NB4 (cell line): ENCODE measurements at places on chromosomes 5 and 9.

DNA sequence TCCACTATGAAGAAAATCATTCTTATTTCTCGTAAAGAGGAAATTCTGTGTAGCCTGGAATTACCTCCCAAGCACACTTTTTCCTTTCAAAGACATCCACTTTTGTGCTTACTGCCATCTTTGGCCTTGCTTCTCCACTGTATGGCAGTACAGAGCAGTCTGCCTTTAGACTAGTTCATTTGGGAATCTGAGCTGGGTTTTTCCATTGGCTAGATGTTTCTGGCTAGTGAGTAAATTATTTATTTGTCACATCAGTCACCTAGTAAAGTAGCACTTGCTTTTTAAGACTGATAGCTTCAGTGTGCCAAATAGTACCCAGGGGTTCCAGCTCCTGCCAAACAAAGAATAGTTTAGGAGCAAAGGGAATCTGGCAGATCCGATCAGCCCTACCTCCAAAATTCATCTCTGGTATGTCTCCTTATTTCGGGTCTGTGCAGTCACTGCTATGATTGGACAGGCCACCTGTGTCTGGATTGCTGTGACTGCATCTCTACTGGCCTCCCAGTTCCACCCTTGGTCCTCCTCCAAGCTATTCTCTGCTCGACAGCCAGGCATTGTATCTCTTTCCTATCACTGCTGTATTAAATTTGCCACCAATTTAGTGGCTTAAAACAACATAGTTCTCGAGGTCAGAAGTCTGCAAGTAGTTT is 97.6 kb downstream of the NUDT12 start:
- DNase-seq, result no peak

GRCh38 chr5:172454358-172455086 is at the start of gene SH3PXD2B:
TSS of gene SH3PXD2B (minus strand) at chr5:172454525. CDS start at chr5:172454352, 173 bp downstream.
- peak; percentile 72 for DNase-seq

- DNase-seq, result no peak
Measured at GRCh38 chr5:151191661-151192060, 32.2 kb downstream of the CCDC69 start.

GRCh38 chr9:22079873-22080341 is 70.8 kb upstream of the CDKN2B start:
- no peak for DNase-seq

DNA sequence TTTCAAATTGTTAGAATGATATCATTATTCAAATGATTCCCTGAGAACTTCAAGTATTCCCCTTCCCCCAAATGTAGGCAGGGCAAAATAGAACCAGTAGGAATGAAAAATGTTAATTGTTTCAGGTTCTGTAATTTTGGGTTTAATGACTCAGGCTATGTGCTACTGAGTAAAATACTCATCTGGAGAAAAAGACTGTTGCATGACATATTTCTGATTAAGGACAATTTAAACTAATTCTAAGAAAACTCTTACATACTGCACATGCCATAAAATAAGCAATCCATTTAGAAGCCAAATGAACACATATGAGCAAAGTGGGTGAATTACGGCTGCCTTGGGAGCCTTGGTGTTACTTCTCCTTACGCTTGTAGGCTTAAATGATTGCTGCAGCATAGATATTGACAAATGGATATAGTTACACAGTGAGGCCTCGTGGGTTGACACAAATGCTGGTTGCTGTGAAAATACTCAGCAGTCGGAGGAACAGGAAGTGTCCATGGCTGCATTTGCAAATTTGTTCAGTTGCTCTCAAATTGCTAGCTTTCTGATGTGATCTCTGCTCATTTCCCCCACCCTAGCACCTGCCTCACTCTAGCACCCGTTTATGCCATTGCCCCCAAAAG is 174.9 kb upstream of the DMAC1 start:
- peak; percentile 84 for DNase-seq

DNA sequence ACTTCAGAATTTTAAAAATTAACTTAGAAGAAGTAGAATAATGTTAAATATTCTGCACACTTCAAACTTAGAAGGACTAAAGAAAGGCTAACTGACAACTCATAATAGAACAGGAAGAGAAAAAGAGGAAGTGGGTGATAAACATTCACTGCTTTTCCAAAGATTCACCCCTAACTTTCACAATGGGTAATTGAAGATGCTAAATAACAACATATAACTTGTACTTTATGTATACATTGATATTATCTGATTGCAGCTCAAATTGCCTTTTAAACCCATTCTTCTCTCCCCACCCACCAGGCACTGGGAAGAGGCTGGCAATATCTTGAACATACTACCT is 376.6 kb downstream of the EFNA5 start:
- peak; percentile 33 for DNase-seq

- no peak for DNase-seq
Measured at GRCh38 chr5:161105525-161105924, 253.5 kb upstream of the ATP10B start.

DNA sequence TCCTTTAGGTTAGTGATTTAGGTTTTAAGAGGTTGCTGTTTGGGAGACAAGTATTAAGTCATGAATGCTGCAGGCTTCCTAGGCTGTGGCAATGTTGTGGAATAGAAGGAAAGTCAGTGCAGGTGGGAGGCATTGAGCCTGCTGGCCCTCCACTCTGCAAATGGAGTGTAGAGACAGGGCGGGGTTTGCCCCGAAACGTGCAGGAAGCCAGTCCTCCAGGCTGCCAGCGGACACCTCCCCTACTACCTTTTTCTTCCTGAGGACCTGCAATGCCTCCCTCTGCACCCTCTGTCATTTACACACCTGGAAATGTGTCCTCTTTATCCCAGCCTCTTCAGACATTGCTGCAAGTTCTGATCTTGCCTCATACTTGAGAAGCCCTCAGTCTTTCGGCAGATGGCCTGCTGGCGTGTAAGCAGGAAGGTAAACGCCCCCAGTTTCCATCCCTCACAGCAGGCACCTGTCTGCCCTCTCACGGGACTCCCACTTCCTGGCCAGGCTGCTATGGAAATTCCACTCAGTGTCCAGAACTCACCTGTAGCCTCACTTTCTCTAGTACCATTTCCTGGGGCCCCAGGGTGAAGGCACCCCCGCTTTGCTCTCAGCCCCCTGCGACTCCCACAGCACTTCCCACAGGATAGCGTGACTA is 81.6 kb upstream of the BOD1 start:
- DNase-seq, result no peak
